ENCODE measurements at places on chromosomes 2 and 18.

- DNase-seq: no peak
Measured at GRCh38 chr2:62375113-62375420, 130.9 kb downstream of the TMEM17 start.

GRCh38 chr2:15728245-15728938, 136.7 kb downstream of the DDX1 start:
- DNase-seq: no peak

DNA sequence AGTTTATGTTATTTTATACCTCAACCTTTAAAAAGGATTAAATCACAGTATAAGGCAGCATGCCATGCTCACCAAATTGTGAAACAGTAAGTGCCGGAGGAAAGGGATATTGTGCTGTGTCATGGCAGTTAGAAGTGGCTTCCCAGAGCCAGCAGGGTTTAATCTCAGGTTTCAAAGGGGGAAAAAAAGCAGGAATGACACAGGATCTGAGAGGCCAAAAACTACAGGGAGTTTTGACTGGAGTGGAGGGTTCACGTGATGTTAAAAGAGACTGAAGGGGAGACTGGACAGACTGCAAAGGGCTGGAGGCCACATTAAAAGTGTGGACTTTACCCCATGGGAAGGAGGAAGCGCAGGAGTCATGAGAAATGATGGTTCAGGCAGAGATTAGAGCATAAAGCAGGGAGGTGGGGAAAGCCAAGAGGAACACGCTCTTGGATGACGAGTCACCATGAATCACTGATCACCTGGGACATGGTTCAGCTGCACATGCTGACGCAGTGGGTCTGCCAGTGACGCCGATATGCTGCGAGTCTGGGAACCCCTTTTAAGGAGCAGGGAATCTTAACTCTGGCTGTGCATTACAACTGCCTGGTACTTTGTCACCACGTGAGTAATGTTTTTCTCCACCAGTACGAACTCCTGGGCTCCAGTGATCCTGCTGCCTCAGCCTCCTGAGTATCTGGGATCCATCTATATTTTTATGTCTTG, 6.1 kb downstream of the CHMP1B start:
- DNase-seq: no peak

DNA sequence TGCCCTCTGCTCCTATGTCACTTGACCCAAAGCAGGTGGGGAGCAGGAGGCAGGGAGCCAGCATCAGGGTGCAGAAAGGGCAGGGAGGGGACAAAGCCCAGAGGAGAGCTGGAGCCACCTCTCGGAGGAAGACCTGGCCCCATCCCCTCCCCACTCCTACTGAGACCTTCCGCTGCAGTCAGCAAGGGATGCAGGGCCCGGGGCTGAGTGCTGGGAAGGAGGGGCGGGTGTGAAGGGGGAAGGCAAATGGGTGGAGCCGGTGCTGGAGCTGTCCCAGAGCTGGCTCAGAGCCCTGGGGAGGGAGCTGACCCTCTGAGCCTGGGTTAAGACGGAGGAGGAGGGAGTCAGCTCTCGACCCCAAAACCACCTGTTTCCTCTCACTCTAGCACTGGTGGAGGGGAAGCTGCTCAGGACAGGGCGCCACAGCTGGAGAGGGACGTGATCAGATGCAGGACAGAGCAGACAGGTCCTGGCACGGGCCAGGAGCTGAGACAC, 33.8 kb downstream of the HS1BP3 start:
- no peak for DNase-seq

DNA sequence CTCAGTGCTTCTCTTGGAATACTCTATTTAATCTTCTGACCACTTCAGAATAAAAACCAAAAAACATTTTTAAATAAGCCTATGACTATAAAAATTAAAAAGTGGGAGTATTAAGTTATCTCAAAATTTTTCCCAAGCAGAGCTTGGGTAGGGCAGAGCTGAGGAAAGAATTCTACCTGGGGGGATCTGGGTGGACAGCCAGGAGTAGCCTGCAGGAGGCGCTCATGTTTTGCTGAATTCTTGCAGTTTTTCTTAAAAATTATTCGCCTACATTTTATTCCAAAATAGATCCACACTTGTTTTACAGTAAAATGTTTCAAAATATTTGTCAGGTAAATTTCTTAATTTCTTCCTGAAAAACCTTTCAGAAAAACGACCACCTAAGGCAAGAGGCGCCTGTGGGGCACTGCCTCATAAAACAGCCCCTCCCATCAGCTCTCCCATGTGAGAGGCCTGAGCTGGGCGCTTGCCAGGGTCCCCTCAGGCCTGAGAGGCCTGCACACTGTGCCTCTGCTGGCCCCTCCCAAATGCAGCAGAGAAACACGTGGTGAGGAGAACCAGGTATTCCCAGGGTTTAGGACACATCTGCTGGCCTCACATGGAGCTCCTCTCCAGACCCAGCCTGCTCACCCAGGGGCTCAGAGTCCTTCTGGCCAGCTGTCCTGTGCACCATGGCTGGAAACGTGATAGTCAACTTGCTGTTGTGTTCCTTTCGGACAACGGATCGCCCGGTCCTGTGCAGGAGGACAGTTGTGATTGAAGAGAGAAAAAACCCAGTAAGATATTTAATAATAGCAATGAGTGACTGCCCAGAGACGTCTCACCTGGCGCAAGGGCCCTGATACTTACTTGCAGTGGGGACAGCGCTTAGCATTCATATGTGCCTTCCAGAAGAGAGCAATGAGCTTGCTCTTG, 17.5 kb downstream of the POLR1A start:
- DNase-seq: no peak

- no peak for DNase-seq
Measured at GRCh38 chr18:12086249-12086648, 7.4 kb upstream of the ANKRD62 start.

DNA sequence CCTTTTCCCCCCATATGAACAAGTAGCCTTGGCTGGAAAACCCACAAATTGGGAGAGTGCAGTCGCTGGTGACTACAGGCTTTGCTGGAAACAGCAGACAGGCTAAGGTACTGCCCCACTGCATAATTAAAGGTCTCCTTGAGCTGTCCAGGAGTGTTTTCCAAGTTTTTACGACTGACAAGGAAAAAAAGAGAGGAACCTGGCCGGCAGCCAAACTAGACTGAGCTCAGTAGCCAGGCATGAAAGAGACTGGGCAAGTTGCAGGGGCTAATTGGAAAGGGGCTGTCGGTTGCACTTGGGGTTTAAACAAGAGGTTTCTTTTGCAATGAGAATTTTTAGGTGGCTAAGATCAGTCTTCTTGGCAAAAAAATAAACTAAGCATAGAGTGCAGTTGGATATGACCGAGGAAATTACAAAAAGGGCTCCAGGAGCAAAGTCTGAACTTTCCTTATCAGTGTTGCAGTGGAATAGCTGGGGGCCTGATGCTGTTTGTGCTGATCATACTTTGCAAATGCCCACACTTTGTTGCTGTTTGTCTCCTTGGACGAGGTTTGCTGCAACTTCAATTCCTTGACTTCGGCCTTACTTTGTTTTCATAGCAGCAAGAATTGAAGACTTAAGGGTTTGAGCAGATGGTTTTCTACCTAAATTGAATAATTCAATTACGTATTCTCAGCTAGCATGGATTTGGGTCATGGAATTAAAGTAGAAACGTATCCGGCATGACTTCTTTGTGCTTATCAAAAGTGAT, 2.1 kb downstream of the GULP1 start:
- DNase-seq: no peak

DNA sequence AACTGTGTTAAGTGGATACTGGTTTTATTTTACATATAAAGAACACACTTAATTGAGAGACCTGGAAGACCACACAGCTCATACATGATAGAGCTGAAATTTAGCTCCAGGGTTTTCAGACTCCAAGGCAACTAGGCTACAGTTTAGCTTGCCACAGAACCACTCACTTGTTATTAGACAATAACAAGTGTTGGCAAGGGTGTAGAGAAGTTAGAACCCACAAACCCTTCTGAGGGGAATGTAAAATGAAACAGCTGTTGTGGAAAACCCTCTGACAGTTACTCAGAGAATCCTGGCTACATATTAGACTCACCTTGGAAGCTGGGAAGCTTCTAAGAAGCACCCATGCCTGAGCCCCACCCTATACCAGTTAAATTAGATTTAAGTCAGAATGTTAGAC, 75.3 kb downstream of the MAP3K20 start:
- no peak for DNase-seq

DNA sequence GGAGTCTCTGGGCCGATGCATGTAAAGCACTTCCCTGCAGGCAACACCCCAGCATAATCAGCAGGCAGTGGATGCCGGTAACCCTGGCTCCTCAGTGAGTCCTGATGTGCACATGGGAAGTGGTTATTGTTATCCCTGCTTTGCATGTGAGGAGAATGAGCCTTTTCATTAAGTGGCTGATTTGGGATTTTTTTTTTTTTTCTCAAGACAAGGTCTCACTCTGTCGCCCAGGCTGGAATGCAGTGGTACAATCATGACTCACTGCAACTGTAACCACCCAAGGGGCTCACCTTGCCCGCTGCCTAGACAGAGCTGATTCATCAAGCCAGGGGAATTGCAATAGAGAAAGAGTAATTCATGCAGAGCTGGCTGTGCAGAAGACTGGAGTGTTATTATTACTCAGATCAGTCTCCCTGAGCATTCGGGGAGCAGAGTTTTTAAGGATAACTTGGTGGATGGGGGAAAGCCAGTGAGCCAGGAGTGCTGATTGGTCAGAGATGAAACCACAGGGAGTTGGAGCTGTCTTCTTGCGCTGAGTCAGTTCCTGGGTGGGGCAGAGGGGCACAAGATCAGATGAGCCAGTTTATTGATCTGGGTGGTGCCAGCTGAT, 95.4 kb downstream of the SOCS6 start:
- DNase-seq: no peak

GRCh38 chr2:128535953-128536352, 217.3 kb upstream of the HS6ST1 start:
- no peak for DNase-seq

GRCh38 chr18:25724121-25724520, 366.3 kb downstream of the SS18 start:
- no peak for DNase-seq

DNA sequence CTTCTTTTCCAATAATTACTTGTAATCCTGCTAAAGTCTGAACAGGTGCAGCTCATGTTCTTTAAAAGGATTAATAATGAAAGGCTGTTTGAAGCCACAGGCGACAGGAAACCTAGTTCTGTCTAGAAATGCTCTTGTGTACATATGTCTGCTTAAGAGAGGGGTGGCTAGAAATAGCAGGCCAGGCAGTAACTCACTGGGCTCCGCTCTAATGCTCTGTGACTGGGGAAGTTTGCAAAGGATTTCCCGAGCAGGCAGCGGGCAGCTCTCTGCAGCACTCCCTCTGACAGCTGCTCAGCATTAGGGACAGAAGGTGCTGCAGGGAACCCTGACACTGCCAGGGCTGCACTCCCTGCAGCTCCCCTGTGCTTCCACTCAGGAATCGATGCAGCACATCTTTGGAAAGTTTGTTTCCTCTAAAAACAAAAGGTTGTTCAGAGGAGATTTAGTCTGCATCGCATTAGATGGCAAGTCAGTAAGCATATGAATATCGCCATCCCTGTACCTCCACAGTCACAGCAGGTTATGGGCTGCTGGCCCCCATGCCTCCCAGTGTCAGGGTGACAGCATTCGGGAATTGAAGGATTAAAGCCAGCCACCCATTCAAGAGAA, 33.1 kb upstream of the TTC39C start:
- DNase-seq: no peak

DNA sequence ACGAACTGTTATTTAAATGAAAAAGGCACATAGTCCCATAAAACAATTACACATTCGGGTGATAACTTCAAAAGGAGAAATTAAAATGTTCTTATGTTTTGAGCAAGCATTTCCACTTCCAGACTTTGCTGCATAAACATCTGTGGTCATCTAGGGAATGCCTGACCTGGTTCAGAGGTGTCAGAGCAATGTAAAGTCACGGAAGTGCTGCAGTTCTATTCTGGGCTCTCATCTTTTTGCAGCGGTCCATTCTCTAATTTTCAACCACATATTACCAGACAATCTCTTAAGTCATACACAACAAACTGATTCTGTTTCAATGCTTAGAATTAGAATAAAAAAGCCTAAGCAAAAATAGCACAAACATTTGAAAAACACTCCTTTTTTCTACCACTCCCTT, 22.0 kb upstream of the PTH2R start:
- DNase-seq: no peak
